Psoas muscle (tissue), 8 donors: ENCODE measurements at places on chromosomes 2 and 18. TPM values are rescaled to one million over a fixed set of nuclear protein-coding genes. Genes with fewer than 3 reads are reported as not detected.

IL37 gene
- not detected for polyA plus RNA-seq

INHA gene
- 1.2 TPM for polyA plus RNA-seq

RMDN2 gene
- polyA plus RNA-seq, result 3.5 TPM

CCDC141 gene
- 2.8 TPM for polyA plus RNA-seq

FSHR gene
- not detected for polyA plus RNA-seq

SCN1A gene
- polyA plus RNA-seq, result not detected

PARD6G gene
- 1.00 TPM for polyA plus RNA-seq

PLA2R1 gene
- polyA plus RNA-seq, result 0.17 TPM

FKBP1B gene
- 2.1 TPM for polyA plus RNA-seq

PIEZO2 gene
- polyA plus RNA-seq, result 0.03 TPM

SPP2 gene
- polyA plus RNA-seq, result not detected

IGFBP2 gene
- 8.2 TPM for polyA plus RNA-seq

KANSL3 gene
- 25.9 TPM for polyA plus RNA-seq

NT5C1B gene
- polyA plus RNA-seq, result not detected

CAPN13 gene
- not detected for polyA plus RNA-seq

ELOA2 gene
- not detected for polyA plus RNA-seq

C2orf80 gene
- polyA plus RNA-seq, result not detected

ATOH8 gene
- polyA plus RNA-seq, result 77.2 TPM

CXCR1 gene
- polyA plus RNA-seq, result 0.10 TPM

MPP4 gene
- 0.06 TPM for polyA plus RNA-seq

BAZ2B gene
- 9.0 TPM for polyA plus RNA-seq
